ENCODE measurements at places on chromosomes 13 and 19.

DNA sequence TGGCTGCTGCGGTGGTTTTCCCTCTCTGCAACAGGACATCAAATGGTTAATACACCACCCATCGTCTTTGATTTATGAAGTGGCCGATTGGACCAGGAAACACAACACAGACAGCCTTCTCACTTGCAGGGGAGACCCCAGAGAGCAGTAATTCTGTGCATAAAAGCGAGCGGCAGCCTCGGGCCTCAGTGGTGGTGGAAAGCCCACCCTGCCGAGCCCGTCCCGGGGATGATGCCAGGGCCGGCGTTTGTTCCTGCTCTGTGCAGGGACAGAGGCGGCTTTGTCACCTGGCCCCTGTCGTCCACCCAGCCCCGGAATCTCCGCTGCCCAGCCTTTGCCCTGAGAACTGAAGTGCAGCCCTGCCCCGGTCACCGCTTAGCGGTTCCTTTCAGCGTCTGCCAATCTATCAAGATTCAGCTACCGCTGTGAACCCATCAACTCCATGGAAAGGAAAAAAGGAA lies 184.4 kb downstream of the TSHZ3 start:
- no peak for DNase-seq

- no peak for DNase-seq
Observed at GRCh38 chr13:43808676-43809075, 21.9 kb upstream of the ENOX1 start.

DNA sequence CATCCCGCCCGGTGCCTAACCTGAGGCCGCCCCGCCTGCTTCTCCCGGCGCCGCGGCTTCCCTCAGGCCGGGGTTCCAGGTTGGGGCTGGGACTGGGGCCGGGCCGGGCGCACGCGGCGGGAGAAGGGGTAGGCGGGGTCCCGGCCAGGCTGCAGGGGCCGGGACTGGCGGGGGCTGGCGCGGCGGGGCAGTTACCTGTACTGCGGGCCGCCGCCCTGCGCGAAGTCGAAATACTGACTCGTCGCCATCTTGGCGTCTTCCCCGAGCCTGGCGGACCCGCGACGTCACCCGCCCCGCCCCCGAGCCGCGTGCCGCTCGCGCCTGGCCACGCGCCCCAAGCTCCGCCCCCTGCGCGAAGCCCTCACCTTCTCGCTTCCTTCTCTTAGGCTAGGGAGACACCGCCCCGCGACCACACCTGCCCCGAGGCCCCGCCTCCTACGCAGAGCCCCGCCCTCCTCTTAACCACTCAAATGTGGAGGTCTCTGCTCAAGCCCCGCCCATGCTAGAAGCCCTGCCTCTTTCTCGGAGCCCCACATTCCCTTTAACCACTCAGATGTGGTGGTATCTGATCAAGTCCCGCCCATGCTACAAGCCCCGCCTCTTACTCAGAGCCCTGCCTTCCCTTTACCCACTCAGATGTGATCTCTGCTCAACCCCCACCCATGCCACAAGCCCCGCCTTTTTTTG lies at the start of gene ZFR2:
Gene ZFR2 (minus strand): TSS at position 269 of the 687 bp plus-strand sequence. CDS start 21 bp downstream, at position 248.
- no peak for DNase-seq

- DNase-seq = no peak
Observed at GRCh38 chr19:8127311-8127710, 22.1 kb downstream of the FBN3 start.

DNA sequence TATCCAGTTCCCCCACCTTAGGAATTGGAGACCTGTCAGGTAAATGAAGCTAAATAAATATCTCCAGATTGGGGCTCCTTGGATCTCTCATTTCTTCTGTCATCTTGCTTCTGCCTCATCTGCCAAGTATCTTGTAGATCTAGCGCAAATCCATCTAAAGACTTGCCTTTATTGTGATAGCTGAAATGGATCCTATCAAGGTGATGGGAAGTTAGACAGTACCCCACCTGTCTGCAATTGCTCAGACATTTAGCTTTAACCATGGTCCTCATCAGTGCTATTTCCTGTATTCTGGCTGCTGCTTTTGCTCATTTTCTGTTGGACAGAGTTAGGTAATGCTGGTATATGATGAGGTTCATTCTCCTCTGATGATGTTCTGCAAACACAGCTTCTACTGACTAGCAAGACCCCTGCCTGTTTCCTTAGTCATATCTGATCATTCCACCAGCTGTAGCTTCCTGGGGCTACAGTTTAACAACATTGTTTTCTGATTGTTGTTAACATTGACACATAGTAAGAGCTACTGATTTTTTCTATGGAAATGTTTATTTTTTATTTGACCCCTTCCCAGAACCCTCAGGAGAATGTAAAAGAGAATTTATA lies 340.0 kb downstream of the DCT start:
- DNase-seq = no peak

GRCh38 chr13:43924549-43925245 lies 45.0 kb downstream of the LACC1 start:
- DNase-seq = no peak

GRCh38 chr13:24272452-24273161 lies 36.8 kb upstream of the C1QTNF9 start:
- no peak for DNase-seq

DNA sequence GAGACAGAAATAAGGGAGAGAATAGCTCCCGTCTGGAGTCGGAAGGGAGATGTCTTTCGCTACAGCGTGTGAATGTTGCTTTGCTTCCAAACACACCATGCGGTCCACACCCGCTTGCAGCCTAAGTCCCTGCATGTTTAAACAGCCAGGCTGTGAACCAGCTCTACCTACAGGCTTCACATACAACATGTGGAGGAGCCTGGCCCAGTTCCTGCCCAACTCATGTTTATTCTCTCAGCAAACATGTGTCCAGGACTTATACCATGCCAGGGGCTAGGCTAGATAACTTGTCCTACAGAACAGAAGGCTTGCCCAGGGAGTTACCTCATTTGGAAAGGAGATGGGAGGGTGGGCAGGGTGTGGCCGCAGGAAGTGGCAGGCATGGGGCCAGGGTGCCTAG lies 181.5 kb downstream of the FOXO1 start:
- DNase-seq = no peak

All from Kasumi-1 (cell line).